ENCODE measurements at places on chromosomes 4 and X.
A peak's percentile ranks its signal among the peaks of the same experiment; 100 is the strongest.

DNA sequence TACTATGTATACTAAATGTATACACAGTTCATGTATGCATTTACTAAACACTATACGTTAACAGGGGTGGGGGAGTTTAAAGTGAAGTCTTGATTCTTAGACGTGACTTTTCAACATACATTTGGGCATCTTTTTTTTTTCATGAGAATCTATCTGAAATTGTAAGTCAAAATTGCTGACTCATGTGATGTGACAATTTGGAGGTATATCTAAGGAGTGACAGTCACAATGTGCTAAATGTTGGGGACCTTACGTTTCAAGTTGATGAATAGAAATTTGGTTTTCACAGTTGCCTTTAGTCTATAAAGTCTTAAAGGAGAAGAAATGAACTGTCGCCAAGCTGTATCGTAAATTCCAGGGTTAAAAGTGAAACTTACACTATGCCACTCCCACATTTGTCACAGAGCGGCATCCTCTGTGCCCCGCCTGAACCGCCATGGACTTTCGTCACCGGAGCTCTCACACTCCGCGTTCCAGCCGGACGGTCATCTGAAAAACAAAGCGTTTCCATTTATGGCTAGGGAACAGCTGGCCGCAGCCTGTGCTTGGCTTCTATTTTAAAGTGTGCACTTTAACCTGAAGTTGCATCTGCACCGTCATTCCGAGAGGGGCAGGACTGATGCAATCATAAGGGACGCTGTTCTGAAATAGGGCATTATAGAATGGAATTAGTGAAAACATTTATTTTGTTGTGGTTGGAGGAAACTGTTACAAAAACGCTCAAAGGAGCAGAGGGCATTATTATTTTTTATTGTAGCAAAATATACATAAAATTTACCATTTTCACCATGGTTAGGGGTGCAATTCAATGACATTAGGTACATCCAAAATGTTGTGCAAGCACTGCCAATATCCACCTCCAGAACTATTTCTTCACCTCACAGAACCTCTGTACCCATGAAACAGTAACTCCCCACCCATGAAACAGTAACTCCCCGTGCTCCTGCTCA is 30.9 kb downstream of the PDLIM3 start:
- no peak for DNase-seq

DNA sequence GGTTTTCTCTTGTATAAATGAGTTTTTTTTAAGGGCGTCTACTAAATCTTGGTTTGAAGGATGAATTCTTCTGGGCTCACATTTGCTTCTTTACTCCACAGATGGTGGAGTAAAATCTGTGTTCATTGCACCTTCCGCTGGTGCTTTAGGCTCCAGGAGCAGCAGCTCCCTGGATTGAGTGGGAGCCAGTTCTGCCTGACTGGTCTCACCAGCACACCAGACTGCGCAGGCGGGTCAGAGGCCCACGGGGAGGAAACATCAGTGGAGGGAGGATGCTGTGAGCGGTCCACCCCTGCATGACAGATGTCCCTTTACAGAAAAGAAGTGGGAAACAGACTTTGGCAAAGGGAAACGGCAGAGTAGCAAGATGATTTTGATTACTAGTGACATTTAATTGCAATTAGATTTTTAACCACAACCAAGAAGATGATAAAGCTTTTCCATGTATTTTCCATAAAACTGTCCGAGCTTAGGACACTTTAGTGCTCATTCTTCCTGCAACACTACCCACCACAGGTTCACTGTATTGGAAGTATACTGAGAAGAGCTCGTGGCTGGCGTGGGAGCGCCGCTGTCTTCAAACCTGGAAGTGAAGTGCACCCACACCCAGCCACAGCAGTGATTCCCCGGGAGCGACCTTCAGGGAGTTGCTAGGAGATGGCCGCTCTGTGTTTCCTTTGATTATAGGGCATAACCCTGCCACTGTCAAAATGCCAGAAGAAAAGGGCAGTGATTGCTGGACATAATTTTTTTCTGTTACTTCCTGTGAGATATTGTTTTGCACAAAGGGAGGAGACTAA is 95.2 kb downstream of the SORBS2 start:
- no peak for DNase-seq

GRCh38 chrX:39559229-39559628 is 538.5 kb downstream of the BCOR start:
- DNase-seq, result no peak

DNA sequence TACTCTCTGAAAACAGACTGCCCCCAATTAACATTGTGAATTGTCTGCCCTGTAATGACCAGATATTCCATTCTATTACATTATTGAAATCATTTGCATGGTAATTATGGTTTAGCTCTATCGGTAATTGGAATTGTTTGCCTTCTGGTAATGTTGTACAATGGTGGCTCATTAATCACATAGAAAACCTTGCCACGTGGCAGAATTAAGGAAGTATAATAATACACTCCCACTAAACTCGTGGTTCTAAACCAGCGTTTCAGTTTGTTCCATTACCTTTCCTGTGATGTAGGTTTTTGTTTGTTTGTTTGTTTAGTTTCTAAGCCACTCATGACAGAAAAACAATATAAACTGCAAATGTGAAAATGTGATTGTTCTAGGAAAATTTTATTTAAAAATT is 45.1 kb upstream of the TAPT1 start:
- no peak for DNase-seq

GRCh38 chrX:16612257-16612897 is 37.6 kb upstream of the S100G start:
- no peak for DNase-seq

DNA sequence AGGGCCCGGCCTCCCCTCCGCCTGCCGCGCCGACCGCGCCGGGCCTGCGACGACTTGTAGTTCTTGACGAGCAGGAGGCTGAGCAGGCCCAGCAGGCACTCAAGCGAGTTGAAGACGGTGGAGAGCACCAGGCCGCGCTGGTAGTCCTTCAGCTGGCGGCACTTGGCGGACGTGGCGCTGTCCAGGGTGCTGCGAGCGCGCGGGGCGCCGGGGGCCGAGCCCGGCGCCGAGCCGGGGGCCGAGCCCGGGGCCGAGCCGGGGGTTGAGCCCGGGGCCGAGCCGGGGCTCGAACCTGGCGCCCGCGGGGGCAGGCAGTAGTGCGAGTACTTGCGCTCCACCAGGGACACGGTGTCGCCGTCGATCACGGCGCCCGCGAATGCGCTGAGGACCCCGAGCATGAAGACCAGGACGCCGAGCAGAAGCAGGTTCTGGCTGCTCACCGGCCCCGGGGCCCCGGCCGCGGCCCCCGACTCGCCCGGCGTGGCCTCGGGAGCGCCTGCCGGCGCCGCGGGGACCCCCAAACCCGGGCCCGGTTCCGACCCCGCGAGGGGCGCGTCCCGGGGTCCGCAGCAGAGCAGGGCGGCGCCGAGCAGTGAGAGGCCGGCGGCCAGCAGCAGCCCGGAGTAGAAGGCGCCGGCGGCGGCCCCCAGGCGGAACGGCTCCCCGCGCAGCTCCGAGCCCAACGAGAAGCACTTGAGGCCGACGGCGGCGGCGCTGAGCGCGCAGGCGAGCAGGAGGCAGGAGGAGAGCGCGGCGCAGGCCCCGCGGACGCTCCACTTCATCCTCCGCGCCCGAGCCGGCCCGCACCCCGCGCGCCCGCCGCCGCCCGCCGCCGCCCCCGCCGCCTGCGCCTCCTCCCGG is 584 bp downstream of the TMEM271 start:
- DNase-seq, result peak; percentile 84

DNA sequence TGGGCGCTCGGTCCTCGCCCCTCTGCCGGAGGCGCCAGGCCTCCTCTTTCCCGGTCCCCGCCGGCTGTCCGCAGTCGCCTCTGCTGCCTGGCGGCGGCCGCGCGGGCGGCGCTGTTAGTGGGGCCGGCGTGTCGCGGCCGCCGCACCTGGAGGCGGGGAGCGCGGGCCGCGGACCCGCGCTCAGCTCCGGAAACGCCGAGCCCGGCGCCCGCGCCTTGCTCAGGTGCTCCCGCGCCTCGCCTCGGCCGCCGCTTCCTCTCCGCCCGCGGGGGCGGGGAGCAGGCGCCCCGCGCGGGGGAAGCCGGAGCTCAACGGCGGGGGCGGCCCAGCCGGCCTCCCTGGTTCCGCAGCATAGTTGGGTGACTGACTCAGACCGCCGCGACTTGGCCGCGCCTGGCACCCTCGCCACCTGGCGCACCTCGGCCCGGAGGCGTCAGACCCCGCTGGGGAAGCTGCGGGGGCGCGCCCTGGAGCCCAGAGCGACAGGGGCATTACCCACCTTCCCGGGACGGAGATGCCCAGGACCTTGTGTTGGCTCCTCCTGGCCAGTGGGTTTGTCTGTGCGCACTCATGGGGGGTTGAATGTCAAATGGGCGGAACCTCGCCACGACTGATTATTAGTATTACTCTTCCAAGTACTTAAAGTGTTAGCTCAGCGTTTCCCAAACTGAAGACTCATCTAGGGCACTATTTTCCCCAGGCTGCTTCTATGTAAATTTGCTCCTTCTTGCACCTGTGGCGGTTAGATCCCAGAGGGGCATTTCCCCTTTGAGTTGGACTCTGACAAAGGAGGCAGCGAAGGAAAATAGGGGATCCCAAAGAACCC is at the start of gene ARAP2:
TSS of gene ARAP2 (minus strand) at position 258 of the 826 bp plus-strand sequence. CDS start 15,028 bp downstream, outside the sequence.
- DNase-seq, result peak; percentile 83

DNA sequence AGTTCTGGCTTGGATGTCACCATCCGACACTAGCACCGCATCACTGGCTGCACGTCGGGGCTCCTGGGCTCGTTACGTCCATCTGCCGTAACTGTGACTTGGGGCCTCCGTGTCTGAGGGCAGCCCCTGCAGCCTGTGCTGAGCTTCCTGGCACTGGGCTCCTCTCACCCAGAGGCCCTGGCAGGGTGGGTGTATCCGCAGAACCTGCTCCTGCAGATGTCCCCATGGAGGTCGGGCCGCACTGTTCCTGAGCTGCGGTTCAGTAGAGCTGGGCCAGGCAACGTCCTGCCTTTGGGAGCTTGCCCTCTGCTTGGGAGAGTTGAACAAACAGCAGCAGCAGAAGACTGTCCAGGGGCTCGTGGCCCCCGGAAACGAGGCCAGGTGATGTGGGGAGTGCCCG is 71.4 kb downstream of the RGS12 start:
- DNase-seq, result no peak

DNA sequence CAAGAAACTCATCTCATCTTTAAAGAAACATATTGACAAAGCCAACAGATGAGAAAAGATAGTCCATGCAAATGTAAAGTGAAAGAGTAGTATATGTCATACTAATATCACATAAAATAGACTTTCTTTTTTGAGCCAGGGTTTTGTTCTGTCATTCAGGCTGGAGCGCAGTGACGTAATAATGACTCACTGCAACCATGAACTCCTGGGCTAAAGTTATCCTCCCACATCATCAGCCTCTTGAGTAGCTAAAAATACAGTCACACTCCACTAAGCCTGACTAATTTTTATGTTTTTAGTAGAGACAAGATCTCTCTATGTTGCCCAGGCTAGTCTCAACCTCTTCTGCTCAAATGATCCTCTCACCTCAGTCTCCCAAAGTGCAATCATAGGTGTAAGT is 51.8 kb upstream of the TRAM1L1 start:
- DNase-seq, result no peak

DNA sequence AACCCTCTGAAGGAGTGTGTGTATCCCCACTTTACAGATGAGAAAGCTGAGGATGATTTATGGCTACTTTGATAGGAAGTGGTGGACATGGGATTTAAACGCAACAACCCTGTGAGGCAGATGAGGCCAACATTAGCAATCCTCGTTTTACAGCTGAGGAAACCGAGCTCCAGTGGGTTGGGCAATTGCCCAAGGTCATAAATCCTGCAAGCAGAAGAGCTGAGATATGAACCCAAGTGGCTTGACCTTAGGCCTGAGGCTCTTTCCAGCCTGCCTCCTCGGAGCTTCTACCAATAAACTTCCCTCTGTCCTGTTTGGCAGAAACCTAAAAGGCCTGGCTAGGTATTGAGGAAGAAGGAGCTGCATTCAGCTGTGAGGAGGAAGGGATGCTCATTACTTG is 185.5 kb upstream of the RBPJ start:
- no peak for DNase-seq

- DNase-seq, result no peak
Observed at GRCh38 chr4:152634110-152634760, 45.6 kb downstream of the TMEM154 start.

DNA sequence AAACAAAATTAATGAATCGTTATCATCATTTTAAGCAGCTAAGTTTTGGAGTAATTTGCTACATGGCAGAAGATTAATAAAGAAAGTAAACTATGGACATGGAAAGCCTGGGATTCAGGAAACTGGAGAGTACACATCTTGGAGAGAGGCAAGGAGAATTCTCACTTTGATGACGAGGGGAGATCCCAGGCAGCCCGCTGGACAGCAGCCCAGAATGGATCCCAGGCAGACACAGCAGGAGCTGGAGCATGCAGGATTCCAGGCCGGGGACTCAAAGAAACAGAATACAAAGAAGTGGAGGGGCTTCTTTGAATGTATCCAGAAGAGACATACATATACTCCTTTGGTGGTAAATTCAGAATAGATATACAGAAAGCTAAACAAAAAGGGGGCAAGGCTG is 118.0 kb upstream of the ATP6AP2 start:
- DNase-seq, result no peak

DNA sequence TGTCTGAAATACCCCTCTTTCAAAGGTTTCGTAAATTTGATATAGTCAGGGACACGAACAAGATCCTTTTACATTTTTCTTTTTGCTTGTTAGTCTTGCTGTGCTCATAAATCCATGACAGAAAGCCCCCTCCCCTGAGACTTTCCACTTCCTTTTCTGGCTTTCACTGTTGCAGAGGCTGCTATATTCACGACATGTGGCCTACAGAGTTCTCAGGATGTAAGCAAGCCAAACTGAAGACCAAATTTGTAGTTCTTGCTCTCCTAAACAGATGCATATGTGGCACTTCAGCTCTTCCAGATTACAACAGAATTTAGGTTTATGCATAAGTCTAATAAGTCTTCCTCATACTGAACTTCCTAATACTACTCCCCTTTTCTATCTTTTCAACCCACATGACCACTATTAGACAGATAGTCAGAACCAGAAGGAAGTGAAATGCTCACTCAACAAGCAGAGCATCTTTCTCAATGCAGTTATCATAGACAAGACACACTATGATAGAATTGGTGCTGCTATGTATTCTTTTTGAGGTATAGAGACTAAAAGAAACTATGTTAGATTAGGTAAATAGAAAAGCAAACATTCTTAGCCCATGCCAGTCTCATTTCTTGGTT is 15.0 kb downstream of the BTK start:
- no peak for DNase-seq

- DNase-seq, result no peak
Observed at GRCh38 chr4:41196633-41197332, 17.6 kb downstream of the APBB2 start.

- DNase-seq, result no peak
Observed at GRCh38 chr4:143339497-143339896, 2.8 kb downstream of the GAB1 start.

GRCh38 chr4:8705161-8706145 is 112.9 kb downstream of the CPZ start:
- DNase-seq, result no peak

Measured in D341Med (cell line).